NCI-H1930 (cell line): ENCODE measurements at places on chromosomes 16 and 17.

GRCh38 chr16:49203361-49203760 lies 78.3 kb downstream of the CBLN1 start:
- no peak for DNase-seq

DNA sequence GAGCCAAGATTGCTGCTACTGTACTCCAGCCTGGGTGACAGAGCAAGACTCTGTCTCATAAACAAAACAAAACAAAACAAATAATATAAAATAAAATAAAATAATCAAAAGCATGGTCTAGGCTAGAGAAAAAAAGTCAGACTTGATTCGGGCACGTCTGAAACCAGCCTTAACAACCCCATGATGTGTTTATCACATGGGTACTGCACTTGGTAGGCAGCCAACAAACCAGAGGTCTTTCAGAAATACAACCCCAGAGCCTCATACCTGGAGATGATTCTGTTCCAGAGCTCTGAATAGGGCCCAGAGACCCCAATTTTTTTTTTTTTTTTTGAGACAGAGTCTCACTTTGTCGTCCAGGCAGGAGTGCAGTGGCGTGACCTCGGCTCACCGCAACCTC lies 9.6 kb upstream of the HAPSTR1 start:
- DNase-seq = no peak

DNA sequence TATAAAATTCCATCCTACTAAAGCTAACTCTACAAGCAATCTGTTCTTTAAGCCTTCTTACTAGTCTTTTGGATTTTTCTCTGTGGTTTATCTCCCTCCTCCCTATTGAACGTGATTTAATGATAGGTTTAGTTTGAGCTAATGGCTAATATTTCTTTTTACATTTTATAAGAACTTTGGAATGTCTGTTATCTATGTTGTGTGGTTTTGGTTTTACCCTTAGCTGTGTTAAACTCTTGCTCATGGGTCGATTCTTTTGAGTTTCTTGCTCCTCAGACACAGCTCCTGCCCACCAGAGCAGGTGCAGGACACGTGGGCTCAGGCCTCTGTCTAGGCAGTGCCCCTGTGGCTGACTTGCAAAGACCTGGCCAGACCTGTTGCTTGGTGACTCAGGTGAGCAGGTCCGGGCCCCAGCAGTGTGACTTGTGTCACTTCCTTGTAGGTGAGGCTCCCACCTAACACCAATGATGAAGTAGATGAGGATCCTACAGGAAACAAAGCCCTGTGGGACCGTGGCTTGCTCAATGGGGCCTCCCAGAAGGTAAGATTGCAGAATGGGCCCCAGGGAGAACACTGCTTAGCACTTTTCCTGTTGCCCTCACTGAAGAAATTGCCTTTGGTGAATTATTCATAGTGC lies 45.1 kb downstream of the SF3B3 start:
- DNase-seq = no peak

GRCh38 chr16:73543331-73543969 lies 495.5 kb upstream of the ZFHX3 start:
- DNase-seq = no peak

DNA sequence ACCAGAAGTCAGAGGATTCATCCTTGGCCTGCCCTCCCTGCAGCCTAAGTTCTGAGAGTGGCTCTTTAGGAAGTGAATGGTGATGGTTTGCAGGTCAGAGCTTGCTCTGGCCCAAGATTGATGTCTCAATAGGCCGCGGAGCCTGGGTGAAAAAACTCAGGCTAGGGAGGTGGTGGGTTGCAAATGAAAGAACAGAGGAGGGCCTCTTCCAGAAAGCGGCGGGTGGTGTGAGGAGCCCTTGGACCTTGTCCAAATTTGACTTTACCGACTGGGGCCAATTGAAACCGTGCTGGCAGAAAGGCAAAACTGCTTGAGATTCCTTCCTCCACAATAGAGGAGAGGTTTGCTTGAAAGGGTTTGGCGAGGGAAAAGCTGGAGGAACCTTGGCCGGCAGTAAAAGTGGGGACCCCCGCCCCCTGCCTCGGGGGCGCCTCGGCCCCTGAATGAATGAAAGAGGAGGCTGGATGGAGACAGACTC lies 331.3 kb downstream of the SEC14L1 start:
- DNase-seq = no peak

GRCh38 chr17:43791589-43791988 lies 11.4 kb downstream of the CFAP97D1 start:
- DNase-seq = no peak

- DNase-seq = no peak
Measured at GRCh38 chr16:69848637-69849545, 86.8 kb downstream of the WWP2 start.

- no peak for DNase-seq
Measured at GRCh38 chr17:73371285-73371684, 59.5 kb upstream of the CDC42EP4 start.

- no peak for DNase-seq
Measured at GRCh38 chr17:28177351-28177750, 134.9 kb downstream of the NLK start.

DNA sequence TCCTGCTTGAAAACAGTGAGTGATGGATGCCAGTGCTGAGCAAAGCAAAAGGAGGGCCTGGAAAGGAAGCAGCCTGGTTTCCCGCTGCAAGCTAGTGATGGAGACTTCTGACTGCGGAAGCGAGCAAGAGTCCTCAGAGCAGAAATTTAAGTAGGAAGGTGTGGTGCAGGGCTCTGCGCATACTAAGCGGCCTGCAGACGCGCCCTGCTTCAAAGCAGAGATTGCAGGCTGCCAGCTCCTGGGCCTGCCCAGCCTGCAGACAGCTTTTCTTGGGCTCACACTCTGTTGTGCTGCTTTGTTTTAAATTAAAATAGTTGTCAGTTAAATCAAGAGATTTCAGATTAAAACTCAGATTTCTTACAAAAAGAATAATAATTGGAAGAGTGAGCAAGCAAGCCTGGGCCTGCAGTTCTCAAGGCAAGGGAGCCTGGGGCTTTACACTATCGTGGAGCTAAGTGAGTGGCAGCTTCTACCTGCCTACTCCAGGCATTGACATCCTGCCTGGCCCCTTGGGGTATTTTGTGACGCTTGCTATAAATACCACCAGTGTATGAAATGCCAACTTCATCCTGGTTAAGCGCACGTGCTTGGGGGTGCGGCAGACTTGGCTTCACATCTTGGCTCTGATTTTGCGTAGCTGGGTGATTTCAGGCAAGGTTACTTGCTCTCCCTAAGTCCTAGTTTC lies 237.3 kb downstream of the XYLT1 start:
- no peak for DNase-seq

GRCh38 chr16:9139965-9140364 lies 48.5 kb downstream of the HAPSTR1 start:
- no peak for DNase-seq

DNA sequence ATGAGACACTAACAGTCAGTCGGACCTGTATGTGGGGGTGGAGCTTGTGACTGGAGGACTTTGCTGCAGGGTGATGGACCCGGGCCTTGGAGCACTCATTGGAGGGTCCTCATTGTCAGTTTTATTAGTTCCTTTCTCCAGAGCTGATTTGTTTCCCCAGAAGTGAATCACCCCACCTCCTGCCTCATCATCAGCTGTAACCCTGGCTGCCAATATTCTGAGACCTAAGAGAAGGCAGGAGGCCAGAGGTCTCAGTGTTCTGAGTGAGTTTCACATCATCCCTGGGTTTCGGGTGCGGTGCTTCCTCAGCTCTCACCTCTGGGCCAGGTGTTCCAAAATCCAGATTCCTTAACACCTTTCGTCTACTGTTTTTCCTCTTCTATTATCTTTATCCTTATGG lies 49.9 kb upstream of the KIFC3 start:
- no peak for DNase-seq

DNA sequence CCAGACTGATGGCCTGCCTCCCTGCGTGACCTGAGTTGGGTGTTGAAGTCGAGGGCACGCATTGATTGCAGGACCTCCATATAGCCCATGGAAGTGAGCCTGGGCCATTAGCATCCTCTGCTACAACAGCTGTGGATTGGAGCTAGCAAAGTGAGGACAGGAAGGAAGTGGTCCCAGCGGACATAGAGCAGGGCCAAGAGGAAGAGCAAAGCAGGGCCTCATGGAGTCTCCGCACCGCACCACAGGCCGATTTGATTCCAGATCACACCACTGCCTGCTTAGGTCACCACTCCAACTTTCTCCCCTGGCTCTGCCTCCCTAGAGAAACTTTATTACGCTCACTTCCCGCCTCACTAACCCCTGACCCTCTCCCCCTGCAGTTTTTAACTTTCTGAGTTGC lies 10.7 kb upstream of the UBTF start:
- DNase-seq = no peak

DNA sequence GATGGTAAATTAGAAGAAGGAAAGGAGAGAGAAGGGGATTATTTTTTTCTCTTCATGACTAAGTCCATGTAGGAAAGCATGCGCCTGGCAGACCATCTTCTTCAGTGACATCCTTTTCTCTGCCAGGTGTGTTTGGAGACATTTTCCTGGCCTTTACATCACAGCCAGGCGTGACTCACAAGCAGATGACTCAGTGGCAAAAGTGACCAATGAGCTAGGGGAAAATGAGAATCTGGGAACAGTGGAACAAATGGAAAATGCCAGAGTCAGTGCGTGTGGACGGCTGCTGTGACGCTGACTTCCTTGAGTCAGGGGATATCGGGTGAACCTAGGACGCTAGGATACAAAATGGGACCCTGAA lies 9.4 kb downstream of the KIAA0513 start:
- DNase-seq = no peak

DNA sequence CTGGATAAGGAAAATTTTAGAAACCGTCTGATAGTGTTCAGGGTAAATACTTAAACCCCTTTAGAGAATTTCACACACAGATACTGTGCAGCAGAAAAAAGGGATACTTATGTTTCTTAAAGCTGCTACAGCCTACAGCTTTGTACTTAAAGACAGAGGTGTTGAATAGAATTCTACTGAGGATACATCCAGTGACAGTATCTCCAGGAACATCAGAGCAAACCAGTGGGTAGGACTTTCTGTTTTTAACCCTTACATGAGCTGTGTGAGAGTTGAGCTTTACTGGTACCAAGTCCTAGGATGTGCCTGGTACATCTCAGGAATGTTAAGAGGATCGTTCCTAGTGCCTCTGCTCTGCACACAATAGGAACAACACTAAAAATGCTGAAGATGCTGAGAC lies 191.5 kb downstream of the FTO start:
- DNase-seq = no peak

DNA sequence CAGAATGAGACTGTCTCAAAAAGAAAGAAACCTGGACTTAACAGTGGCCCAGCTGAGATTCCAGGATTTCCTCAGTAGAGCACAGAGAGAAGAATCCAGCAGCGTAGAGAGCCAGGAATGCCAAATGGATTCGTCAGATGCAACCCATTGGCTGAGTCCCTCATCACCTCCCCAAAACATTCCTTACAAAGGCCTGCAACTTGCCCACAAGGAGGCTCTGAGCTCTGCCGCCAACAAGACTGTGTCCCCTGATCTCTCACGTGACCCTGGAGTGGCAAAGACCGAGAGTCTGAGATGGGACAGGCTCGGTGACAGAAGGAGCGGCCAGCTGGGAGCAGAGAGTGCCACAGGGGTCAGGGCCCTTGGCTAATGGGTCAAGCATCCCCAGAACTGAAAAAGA lies 6.9 kb upstream of the CHMP6 start:
- no peak for DNase-seq

DNA sequence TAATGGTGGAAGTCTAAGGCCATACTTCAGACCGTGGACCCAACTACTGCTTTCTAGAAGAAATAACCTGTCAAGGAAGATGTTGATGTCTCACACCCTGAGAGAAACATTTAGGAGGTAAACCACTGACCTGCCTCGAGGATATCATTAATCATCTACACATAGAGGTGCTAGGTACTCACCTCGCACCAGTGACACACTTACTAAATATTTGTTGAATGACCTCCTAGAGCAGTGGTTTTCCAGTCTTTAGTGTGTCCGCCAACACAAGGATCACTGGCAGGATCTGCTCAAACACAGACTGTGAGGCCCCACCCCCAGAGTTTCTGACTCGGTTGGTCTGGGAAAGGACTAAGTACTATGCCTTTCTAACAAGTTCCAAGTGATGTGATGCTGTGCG lies 197.4 kb upstream of the CACNG5 start:
- no peak for DNase-seq

DNA sequence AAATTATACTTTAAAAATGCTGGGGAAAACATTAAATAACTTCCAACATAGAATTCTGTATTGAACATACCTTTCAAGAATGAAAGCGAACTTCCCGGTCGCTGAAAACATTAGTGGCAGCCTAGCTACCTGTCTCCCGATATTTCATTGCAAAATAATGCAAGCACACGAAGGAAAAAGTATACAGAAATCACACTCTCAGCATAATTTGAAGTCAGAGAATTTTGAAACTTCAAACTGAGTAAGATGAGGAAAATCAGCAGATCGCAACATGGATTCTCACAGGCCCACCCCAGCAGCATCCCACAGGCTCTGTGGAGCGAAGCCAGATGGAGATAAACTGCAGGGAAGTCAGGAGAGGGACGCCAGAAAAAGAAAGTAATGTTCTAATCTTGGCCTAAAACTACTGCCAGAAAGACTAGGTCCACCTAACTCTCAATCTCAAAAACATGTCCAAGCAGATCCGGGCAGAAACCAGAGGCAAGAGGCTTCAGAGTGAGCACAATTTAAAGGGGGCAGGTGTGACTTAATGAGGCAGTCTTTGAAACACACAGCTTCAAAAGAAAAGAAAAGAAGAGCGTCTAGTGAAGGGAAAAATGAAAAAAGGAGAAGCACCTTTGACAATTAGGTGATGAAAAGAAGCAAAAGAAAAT lies 4.8 kb upstream of the GOSR1 start:
- no peak for DNase-seq

GRCh38 chr16:69831212-69832123 lies 69.3 kb downstream of the WWP2 start:
- DNase-seq = no peak

DNA sequence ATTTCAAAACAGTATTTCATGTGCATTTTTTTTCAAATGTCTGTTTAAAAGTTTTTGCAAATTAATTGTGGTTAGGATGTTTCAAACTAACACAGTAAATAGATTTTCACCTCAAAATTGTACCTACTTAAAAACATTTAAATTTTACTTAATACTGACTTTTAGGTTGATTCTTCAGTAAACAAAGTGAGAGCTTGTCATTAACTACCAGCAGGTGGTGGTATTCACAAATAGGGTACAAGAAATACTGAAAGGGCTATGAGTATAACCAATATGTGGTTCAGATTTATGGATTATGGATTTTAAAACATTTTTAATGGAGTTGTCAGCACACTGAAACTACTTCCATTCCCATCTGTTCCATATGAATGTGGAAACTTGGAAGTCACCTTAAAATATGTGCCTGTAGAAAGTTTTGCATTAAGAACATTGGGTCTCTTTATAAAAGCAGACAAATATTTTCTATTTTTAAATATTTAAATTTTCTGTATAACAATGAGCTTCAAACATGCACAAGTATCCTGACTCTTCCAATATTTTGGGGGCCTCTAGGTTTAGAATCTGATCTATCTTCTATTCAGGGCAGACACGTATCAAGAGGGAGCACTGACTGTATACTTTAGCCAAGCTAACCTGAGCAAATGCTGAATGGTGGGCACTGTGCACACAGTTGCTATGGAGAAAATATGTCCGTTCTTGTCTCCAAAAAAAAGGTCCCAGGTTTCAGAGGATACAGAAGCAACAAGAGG lies 155.6 kb downstream of the SNX11 start:
- no peak for DNase-seq

DNA sequence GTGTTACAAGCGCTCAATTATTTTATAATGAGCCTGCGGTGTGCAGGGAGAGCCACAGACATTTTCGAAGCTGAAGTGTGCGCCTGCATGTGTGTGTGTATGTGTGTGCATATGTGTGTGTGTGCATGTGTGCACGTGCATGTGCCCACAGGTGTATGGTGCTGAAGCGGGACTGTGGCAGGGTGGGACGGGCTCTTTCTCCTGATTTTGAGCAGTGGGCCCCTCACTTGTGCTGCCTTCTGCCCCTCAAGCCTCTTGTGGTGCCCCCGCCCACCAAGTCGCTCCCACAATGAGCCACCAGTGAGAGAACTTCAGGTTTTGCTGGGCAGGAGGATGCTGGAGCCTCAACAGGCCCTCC lies 16.7 kb upstream of the KCNJ12 start:
- DNase-seq = no peak
